Amygdala (tissue), 56 donors: ENCODE measurements at places on chromosomes 5 and 9.

DNA sequence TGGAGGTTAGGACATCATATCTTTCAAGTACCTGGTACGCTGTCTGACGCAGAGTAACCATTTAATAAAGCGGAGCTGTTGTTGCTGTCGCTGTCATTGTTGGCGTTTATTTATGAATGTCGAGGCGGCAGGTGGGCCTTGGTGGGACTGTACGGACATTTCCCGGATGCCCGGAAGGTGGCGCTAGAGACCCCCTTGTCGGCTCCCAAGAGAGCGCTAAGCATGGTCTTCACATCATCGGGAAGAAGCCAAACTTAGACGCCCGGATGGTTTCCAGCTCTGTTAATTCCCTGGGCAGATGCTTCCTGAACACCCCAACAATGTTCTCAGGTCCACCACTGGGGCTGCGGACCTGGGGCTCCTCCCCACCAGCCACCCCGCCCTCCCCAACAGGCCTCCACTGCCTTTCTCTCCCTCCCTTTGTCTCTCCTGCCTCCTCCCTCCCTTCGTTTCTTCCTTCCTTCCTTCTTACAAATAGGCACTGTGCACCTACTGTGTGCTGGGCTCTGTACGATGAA, 54.1 kb downstream of the DUSP1 start:
- no peak for DNase-seq

GRCh38 chr9:109717342-109717741, 62.7 kb upstream of the PALM2AKAP2 start:
- no peak for DNase-seq

DNA sequence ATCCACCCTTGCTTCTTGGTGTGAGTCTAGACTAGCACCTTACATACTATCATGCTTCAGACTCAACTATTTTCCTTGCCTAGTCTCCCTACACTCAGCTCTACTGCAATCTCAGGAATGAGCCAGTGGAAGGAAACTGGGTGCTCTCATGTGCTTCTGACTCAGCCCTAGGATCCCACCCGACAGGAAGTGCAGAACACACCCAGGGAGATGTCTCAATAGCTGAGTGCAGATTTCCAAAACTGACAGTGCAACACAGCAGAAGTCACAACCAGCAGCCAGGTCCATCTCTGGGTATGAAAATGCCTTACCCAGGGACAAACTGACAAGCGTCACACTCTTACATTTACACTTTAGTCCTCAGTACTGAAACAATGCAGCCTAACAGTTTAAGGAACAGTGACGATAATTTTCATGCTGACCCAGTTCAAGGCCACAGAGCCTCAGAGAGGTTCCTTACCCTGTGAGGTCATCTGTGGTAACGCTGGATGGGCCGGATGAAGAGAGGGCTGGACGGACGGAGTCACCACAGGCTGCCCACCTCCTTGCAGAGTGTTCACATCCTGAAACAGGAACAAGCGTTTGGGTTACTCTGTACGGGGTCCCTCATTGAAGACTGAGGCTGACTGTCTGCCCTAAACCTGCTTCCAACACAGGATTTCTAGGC, 33.0 kb downstream of the FKBP15 start:
- no peak for DNase-seq

DNA sequence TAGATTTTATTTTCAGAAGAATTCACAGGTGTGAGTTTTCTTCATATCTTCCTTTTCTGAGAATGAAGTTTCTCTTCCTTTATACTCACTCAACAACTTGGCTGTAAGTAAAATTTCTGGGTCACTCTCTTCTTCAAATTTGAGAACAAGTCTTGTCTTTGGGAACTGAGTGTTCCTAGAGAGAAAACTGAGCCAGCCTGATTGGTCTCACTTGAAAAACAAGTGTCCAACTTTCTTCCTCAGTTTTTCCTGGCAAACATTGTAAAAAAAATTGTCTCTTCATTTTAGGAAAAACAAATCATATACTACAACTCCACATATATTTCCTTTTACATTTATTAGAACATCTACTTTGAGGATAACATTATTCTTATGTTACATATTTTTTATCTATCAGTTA, 156.1 kb upstream of the GHR start:
- DNase-seq = no peak

GRCh38 chr9:123359546-123359945, 3.5 kb downstream of the CRB2 start:
- DNase-seq = no peak

GRCh38 chr5:166127766-166128570, 2163.5 kb upstream of the WWC1 start:
- no peak for DNase-seq

DNA sequence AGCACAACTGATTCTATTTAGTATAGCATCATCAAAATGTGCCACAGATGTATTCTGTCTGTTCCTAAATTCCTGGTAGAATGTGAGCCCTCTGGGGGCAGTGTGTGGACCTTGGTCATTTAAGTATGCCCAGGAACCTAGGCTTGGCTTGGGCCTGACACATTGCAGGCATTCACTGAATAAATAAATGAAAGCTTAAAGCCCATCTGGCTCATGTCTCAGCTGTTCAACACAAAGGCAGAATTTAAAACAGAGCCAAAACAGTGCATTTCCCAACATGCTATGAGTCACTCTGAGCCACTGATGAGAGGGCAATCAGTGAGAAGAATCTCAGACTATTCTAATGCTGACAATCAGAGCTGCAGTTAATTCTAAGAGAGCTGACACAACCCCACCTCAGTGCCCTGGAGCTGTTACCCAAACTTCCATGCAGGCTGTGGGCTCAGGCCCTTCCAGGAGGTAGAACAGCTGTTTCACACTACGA, 8.1 kb downstream of the FAM193B start:
- DNase-seq = no peak

- no peak for DNase-seq
These were observed 20.0 kb upstream of the LIFR start for GRCh38 chr5:38576442-38576841.

DNA sequence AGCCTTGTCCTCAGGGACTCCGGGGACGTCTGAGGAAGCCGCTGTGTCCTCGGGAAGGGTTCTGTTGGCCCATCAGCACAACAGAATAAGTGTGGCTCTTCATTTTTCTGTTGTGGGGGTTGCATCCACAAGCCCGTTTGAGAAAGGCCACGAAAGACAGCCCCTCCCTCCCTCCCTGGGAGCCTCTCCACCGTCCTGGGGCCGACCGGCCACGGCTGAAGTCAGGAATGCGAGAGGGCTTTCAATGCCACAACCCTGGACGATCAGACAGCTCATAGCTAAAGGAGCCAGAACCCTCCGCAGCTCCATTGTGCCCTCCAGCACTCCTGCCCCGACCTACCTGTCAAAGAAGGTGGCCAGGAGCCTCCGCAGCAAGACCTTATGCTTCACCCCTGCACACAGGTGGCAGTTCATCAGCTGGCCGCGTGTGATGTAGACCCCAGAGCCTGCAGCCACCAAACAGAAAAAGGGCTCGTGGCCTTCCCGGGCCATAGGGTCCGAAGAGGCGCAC, 52.4 kb upstream of the UBAC1 start:
- DNase-seq = no peak

DNA sequence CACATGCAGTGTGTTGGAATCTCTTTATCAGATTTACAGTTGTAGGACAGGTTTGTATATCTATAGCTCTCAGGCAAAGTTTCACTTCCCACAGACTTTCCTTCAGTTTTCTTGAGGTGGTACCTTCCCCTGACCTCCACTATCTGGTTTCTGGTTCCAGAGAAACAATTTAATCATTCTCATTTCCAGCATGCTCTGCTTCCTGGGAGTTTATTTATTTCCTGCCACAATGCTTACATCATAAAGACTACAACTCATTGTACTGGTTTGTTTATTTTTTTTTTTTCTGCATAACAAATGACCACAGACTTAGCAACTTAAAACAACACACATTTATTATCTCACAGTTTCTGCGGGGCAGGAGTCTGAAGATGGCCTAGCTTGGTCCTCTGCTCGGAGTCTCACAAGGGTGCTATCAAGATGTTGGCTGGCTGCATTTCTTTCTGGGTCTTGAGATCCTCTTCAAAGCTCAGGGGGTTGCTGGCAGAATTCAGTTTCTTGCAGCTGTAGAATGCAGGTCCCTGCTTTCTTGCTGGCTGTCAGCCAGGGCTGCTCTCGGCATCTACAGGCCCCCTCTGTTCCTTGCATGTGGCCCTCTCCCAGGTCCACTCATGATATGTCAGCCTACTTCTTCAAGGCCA, 247.7 kb downstream of the ENC1 start:
- DNase-seq = no peak

DNA sequence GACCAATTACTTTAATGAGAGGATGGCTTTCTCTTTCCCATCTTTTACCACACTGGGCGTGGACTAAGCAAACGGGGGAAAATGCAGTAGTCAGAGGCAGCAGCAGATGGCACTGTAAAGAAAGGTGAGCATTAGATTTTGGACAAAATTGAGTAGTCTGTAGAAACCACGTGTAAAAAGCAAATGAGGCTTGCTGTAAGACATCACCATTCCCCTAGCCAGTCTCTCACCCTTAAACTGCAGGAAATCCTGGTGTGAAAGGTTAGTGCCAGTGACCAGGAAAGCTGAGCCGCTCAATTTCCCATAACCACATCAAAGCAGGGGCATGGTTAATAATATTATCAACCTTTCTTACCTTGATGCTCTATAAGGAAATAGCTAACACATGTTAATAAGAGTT, 31.8 kb downstream of the SPATA31C2 start:
- no peak for DNase-seq

DNA sequence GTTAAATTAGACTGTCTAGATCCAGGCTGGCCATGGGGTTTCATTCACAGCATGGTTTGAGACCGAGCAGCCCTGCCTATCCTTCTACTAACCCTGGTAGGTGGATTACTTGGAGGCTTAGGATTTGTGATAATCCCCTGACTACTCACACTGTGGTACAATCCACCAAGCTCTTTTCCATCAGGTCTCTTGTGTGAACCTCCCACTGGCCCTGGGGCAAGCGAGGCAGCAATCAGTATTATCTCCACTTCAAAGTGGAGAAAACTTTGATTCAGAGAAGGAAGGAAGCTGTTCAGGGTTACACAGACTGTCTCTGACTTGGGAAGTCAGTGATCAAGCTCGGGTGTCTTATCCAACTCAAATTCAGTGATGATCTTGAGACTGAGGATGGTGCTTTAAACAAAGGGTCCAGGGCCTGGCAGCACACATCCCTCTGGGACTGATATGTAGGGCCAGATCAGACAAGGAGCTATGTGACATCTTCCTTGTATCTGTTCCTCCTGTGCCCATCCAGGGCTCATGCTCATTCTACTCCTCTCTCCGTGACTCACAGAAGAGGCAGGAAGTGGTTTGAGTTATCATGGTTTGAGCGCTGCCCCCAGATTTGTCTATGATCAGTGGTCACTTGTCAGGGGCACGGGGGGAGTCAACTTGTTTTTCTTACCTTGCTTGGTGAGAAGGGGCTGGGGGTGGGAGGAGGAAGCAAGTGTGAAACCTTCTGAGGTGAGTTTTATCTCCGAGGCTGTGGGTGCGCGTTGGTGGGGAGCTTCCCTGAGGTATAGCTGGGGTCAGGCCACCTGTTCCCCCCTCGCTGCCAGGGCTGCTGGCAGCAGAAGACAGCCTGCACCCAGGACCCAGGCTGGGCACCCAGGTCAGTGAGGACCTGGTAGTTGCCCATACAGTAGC, 48.6 kb downstream of the RGS3 start:
- DNase-seq = no peak

DNA sequence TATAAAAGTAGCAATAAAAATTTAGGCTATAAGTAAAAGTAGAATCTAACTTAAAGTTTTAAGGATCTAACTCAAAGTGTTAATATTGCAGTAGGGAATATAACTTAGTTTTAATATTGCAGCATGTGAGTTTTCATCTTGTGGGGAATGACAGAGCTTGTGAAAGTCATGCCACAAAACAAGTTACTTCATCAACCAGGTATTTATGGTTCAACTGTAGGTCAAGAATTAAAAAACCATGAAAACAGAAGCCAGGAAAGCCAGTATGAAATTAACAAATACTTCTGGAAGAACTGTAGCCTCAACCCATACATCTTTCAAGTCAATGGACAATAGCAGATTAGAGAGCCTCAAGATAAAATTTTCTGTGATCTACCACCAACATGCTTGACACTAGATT, 19.0 kb downstream of the HMGCS1 start:
- DNase-seq = no peak

- no peak for DNase-seq
These were observed 138.1 kb downstream of the ADAMTS12 start for GRCh38 chr5:33753704-33754103.

- DNase-seq = no peak
These were observed 109.4 kb downstream of the ANKRD55 start for GRCh38 chr5:56123531-56124243.

GRCh38 chr5:11684607-11685006, 219.6 kb downstream of the CTNND2 start:
- no peak for DNase-seq

- DNase-seq = no peak
These were observed 786.5 kb upstream of the ACO1 start for GRCh38 chr9:31597977-31598376.

DNA sequence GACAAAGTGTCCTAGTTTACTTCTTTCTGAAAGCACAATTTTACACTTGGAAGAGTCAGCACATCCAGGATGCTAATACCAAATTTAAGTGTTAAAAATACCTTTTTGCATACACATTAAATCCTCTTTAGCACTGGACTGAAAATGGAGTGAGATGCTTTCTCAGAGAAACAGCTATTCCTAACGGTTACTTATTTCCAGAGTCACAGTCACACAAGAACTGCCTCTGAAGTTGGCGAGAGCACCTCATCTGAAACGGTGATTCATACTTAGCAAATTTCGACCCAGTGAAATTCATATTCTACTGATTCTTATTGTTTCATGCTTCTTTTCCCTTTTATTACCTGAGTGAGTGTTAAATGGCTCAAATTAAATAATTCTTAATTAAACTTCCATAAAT, 12.2 kb downstream of the CDH18 start:
- DNase-seq = no peak

GRCh38 chr9:136947028-136947891, 2.2 kb downstream of the C8G start:
- no peak for DNase-seq

DNA sequence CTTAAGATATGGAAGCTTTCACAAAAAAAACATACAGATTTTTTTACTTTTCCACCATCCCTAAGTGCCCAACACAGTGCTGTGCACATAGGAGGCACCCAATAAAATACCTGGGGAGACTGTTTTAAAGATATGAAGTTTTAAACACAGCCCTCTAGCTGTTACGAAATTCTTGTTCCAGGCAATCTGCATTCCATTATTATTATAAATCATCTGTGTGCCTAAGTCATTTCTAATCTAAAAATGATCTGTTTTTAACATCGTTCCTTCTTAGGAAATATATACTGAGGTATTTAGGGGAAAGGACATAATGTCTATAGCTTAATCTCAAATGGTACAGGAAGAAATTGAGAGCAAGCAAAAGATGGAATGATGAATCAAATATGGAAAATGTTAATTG, 32.7 kb upstream of the ISCA1 start:
- DNase-seq = no peak

GRCh38 chr9:109767404-109767803, 12.6 kb upstream of the PALM2AKAP2 start:
- no peak for DNase-seq

DNA sequence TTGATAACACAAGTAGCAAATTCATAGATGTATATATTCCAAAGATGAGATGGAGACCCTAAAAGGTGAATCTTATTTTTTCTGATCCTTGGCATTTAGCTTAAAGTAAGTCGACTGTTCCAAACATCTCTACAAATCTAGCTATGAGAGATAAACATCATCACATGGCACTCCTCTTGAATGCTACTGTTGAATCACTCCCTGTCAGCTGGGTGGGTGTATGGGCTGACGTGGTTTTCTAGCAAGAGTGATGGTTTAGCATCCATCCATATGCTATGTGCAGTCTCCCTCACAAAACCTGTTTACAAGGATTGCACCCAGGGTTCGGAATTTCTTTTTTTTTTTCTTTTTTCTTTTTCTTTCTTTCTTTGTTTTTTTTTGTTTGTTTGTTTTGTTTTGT, 13.8 kb downstream of the ACO1 start:
- DNase-seq = no peak
